ENCODE measurements at places on chromosomes 11 and 22. TPM values are rescaled to one million over a fixed set of nuclear protein-coding genes. Genes with fewer than 3 reads are reported as not detected.

The PKDREJ gene
- not detected for total RNA-seq

The NCF4 gene
- 1.4 TPM for total RNA-seq

The IL17REL gene
- 0.08 TPM for total RNA-seq

The F2 gene
- total RNA-seq: 0.81 TPM

The KRTAP5-2 gene
- not detected for total RNA-seq

The DDI1 gene
- total RNA-seq: not detected

The KCTD14 gene
- total RNA-seq: not detected

The DRICH1 gene
- 0.47 TPM for total RNA-seq

The OR10A2 gene
- not detected for total RNA-seq

The WEE1 gene
- total RNA-seq: 36.8 TPM

The RTN3 gene
- total RNA-seq: 26.7 TPM

The CCDC87 gene
- 0.13 TPM for total RNA-seq

The NLRP6 gene
- 1.2 TPM for total RNA-seq

The KRTAP5-1 gene
- not detected for total RNA-seq

The MYO7A gene
- total RNA-seq: not detected

DNA sequence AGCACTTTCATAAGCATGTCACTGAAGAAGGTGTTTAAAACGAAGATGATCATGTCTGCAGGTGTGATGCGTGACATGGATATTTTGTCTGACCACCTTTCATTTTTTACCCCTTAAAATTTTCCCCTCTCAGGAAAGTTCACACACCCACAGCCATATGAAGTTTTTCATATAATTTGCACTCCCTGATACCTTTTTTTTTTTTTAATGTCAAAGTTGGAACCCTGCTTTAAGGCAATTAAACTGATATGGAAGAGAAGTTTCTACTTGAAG lies 104.6 kb downstream of the ATXN10 start:
- DNase-seq: no peak

DNA sequence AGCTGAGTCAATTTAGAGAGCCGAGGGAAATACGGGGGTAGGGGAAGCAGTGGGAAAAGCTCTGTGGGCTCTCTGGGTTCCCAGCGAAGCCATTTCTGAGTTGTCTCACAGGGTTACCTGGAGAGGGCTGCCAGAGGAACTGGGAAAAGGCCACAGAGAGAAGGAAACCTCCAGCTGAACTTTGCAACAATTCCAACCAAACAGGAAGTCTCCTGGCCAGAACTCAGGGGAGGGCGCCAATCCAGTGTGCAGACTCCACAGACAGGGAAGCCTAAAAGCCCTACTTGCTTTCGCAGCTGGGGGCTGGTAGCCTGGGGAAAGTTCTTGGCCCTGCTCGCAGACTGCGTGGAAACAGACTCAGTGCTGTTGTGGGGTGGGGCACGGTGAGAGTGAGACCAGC lies 23.1 kb upstream of the GNAZ start:
- DNase-seq: no peak

DNA sequence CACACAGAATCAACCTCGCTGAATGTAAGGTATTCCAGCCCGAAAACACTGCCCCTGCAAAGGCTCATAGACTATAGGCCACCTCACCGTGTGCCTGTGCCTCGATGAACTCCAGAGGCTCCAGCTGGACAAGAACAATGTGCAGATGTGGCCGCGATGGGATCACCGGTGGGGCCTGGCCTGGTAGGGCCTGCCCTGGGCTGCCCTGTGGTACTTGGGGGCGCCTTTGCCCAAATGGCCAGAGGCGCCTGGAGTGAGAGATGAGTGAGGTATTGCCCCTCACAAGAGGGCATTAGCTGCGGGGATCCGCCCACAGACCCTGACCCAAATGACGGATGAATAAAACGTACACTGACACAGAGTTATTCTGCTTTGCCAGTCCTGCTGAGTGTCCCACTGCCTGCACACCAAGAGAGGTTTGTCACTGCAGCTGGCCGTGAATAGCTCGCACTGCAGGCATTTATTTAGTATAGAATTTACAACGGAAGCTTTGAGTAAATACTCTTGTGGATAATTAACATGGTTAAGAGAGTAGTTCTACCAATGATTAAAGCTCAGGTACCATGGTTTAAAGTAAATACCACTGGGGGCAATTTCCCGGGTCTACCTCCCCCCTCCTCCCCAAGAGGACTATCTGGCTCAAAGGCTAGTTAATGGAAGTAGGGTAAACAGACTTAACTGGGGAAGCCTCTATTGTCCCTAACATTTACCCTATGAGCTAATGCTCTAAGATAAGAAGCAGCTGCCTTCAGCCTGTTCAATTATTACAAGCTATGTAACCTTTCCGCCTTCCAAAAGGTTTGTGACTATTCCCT lies 101.1 kb upstream of the IGLL5 start:
- no peak for DNase-seq

DNA sequence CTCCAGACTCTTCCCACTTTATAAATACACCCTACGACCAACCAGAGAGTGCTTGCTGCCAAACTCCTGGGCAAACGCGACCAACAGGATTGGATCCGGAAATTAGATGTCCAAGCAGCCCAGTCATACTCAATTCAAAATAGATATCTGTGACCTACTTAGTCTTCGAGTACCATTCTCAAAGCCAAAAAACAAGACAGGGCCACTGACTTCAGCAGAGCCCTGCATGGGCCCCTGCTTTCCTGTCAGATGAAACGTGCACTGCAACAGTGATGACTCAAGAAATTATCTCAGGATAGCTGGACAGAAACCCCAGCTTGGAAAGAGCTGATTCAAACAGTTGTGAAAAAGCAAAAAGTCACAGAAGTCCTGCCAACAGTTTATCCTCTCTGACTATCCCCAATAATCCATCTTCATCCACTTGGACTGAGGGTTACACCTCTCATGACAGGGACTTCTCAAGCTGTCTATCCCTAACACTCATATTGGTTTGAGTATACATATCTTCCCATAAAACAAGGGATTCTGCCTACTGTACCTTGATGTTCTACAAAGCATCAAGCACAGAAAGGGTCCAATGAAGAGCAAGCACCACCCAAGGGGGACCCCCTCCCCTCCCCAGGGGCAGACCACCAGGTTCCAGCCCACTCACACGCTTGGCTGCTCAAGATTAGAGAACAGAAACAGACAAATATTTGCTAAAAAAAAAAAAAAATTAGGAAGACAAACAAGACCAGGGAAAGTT lies 17.4 kb downstream of the SMCO4 start:
- DNase-seq: no peak

GRCh38 chr11:131756479-131757110 lies 386.2 kb downstream of the NTM start:
- no peak for DNase-seq

- DNase-seq: no peak
Observed at GRCh38 chr11:113091481-113091780, 130.2 kb downstream of the NCAM1 start.

DNA sequence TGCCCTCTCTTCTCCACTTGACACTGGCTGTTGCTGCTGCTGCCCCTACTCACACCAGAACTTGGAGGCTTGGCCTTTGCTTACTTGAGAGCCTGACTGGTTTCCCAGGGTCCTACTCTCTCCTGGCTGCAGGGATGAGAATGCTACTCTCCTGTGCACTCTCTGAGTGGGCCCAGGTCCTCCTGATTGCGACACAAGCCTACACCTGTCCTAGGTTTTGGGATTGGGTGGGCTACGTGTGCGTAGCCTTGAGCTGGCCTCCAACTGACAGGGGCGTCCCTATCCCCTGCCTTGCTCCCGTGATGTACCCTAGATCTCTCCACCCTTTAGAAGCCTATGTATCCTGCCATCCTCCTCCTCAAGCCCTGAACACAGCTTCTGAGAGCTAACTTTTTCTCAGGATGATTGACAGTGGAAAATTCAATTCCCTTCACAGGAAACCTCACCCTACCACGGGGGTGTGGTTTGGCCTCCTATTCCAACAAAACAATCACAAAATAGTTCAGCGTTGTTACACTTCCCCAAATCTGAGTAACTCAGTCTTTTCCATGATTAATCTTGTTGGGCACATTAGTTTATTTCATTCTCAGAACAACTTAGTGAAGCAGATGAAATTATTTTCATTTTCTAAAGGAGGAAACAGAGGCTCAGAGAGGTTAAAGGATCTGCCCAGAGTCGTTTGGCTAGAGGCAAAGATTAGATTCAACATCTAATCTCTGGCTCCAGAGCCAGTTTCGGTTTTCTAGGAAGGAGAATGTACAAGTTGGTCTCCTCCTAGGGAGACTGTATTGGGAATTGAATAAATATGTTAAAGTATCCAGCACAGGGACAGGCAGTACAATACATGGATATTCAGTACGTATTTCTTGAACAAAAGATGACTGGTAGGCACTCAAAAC lies 17.6 kb upstream of the AMOTL1 start:
- DNase-seq: no peak

GRCh38 chr11:78427615-78428265 lies 10.1 kb upstream of the GAB2 start:
- no peak for DNase-seq

DNA sequence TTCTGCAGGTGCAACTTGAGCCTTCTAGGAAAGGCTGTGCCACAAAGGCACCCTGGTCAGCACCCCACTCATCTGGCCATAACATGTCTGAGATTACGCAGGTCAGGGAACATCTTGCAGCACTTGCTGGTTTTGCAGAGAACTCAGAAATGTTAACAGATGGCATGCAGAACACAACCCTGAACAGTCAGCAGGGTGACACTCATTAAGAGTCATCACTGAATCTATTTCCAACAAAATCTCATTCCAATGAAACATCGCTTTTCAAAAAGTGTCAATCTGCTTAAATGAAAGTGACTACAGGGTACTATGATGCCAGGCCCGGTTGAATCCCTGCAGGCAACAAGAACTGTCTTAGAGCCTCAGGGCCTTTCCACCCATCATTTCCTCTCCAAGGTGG lies 369.8 kb upstream of the CCDC90B start:
- DNase-seq: no peak

DNA sequence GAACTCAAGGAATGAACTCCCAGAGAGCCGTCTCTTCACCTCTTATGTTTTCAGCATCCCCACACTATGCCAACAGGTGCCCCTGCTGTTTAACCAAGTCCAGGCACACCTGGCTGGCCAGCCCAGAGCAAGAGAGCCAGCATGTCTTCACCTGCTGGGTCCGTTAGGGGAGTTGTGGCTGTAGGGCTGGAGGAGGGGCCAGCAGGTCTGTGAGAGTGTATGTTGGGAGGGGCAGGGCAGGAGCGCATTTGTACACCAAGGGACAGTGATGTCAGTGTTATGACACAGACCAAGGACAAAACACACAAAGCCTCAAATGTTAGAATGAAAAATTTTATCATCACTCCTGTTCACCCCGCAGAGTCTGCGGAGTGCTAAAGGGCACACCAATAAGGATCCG lies 5.8 kb downstream of the PATZ1 start:
- no peak for DNase-seq

DNA sequence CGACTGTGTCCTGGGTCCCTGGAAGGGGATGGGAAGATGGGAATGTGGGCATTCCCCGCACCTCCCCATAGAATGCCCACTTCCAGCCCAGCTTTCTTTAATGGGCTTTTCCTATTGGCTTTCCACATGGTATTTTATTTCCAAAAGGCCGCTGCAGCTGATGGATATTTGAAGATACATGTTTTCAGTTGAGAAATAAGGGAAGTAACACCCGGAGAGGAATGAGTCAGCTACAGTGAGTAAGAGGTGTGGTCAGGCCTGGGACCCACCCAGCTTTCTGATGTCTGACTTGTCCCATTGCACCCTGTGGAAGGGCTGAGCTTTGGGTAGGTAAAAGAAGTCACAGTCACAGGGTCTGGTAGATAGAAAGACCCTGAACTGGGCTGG lies 476.9 kb downstream of the MIAT start:
- no peak for DNase-seq

- DNase-seq: no peak
Observed at GRCh38 chr11:88179141-88179540, 3.9 kb upstream of the RAB38 start.

GRCh38 chr22:47285981-47286380 lies 523.5 kb downstream of the TBC1D22A start:
- no peak for DNase-seq

DNA sequence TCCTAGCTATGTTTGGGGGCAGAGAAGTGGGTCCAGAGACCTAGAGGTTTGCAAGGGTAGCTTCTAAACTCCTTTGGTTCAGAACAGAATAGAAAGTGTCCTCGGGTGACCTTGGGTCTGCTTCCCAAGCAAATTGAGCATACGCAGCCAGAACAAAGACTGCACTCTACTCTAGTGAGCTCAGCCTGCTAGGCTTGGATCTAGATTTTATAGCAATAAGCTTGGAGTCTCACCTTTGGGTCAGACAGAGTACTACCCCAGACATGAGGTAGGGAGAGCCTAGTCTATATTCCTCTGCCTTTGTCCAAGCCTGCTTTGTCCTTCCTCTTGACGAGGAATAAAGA lies 52.6 kb upstream of the ELF5 start:
- no peak for DNase-seq

DNA sequence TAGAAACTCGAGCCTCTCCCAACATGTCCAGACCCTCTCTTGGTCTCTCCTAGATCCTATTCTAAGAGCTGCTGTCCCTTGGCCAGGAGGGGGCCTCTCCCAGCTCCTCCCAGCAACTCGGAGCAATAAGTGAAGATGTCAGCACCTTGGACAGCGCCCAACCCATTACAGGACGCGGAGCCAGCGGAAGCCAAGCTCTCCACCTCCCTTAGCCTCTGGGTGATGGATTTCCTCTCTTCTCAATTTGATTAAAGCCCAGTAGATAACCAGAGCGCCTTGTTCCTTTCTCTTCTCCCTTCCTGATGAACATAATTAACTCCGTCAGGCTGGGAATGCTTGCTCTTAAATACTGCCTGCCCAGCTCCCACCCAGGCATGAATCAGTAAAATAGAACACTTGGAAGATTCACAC lies 26.2 kb upstream of the TPBGL start:
- peak; percentile 63 for DNase-seq
